ENCODE measurements at places on chromosomes 12 and 14.

GRCh38 chr12:65694130-65694529 lies 130.2 kb upstream of the HMGA2 start:
- no peak for DNase-seq

DNA sequence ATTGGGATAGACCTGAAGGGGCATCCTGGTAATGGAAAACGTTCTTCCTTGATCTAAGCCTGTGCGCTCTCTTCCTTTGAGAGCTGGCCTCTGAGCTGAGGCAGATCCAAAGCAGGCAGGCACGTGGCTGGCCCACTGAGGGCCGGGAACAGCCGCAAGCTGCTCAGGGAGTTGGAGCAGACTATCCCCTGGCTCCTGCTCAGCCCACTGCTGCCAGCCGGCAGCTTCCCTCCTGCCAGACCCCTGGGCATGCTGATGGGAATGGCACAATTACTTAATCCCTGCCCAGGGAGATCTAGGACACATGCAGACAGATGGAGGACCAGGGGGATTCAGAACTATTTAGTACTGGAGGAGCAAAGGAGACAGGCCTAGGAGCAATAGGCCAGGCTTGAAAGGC lies 14.4 kb downstream of the NEUROD4 start:
- DNase-seq = no peak

GRCh38 chr12:14284184-14284722 lies 81.2 kb upstream of the ATF7IP start:
- DNase-seq = no peak

DNA sequence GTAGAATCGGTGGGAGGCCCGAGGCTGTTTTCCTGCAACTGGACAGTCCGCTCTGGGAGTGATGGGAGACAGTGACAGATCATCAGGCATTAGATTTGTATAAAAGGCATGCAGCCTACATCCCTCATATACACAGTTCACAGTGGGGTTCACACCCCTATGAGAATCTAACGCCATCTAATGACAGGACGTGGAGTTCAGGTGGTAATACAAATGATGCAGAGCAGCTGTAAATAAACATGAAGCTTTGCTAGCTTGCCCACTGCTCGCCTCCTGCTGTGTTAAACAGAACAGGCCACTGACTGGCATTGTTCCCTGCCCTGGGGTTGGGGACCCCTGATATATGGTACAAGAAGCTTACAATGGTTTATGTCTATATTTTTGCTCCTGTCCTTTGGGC lies 179.0 kb downstream of the LRFN5 start:
- DNase-seq = no peak

GRCh38 chr12:128322341-128322740 lies 55.4 kb downstream of the TMEM132C start:
- DNase-seq = no peak

DNA sequence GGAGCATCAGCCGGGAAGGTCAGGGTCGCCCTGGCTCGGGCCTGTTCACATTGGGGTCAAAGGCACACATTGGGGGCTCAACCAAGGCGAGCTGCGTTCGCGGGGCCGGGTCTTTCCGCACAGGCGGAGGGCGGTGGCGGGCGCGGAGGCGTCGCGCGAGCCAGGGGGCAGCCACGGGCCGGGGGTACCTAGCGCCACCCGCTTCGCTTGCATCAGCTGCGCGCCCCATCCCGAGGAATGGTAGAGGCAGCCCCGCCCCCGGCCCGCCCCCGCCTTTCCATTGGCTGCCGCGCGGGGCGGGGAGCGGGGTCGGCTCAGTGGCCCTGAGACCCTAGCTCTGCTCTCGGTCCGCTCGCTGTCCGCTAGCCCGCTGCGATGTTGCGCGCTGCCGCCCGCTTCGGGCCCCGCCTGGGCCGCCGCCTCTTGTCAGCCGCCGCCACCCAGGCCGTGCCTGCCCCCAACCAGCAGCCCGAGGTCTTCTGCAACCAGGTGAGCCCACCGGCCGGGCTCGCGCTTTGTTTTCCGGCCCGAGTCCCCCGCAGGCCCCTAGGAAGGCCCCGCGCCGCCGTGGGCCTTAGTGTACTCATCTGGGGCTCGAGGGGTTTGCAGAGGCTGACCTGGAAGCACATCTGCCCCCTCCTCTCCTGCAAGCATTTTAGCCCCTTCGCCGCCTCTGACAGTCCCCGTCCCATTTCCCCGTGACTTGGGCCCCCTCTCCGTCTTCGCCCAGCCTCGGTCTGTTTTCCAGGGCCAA lies at the start of gene ALDH2:
Gene ALDH2, plus strand, starts transcription at position 326 of the 754 bp plus-strand sequence. Its CDS starts 50 bp downstream, at position 376.
- DNase-seq = peak; percentile 35

GRCh38 chr12:20946732-20947131 lies 136.2 kb downstream of the SLCO1B3 start:
- peak; percentile 13 for DNase-seq

GRCh38 chr12:77685112-77685511 lies 145.6 kb upstream of the NAV3 start:
- DNase-seq = peak; percentile 42

- DNase-seq = no peak
These were observed 42.7 kb downstream of the SYNE2 start for GRCh38 chr14:63895510-63895909.

DNA sequence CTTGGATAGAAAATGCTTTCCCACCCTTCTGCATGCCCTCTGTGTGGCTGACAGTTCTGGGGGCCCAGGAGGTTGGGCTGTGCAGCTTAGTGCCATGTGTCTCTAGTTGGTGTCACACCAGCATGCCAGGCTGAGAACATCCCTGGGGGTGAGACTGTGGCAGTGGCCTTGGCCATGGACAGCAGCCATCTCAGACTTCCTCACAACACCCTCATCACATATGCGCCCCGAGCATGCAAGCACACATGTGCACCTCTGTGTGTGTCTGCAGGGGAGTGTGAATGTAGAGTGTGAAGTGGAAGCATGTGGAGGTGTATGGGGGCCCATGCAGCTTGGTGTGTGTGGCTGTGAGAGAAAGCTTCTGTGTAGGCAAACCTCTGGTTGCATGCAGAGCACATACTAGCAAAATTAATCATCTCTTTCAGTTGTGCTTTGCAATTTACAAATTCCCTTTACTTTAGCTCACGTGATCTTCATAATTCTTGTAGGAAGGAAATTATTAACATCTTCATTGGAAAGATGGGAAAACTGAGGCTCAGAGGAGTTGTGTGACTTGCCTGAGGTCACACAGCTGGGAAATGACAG lies 8.4 kb downstream of the ASIC1 start:
- no peak for DNase-seq

GRCh38 chr14:96962337-96962736 lies 165.2 kb downstream of the VRK1 start:
- DNase-seq = no peak

DNA sequence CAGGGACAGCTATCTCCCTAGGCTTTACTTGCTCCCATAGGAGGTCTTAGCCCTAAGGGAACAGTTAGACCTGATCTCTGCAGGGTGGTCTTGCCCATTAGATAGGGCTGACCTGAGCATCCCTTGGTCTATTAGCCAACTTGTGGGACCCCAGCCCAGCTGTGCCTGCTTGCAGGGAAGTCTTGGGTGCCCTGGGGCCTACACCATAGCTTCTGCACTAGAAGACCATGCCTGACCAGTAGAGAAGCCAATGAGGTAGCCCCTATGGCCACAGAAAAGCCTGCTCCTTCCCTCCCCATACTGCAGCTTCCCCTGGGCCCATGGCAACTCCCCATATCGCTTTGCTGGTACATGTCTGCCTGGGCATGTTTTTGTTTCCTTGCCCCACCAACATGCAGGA lies 1049.1 kb downstream of the TRHDE start:
- no peak for DNase-seq

- no peak for DNase-seq
These were observed at the start of gene RNASE4 for GRCh38 chr14:20683891-20684661. RNASE4 (plus strand) TSS chr14:20684560; CDS start chr14:20699372, 14,812 bp downstream.

- no peak for DNase-seq
These were observed 15.4 kb downstream of the VASH1 start for GRCh38 chr14:76776428-76777251.

DNA sequence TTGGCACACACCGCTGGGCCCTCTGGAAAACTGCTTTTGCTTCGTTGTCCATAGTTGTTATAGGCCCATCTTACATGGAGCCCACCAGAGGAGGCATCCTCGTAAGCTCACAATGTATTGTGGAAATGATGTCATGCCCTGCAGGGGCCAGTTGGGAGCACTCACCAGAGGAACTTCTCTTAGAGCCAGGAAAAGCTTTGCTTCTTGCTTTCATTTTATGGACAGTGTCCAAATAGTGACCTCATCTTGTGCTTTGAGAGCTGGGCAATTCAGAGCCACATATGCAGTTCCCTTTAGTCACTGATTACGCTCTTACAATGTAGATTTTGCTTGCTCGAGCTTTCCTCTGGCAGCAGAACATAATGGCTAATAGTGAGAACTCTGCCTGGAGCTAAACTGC lies 275.6 kb downstream of the AACS start:
- no peak for DNase-seq

GRCh38 chr12:123388177-123388950 lies 4.4 kb downstream of the KMT5A start:
- no peak for DNase-seq

DNA sequence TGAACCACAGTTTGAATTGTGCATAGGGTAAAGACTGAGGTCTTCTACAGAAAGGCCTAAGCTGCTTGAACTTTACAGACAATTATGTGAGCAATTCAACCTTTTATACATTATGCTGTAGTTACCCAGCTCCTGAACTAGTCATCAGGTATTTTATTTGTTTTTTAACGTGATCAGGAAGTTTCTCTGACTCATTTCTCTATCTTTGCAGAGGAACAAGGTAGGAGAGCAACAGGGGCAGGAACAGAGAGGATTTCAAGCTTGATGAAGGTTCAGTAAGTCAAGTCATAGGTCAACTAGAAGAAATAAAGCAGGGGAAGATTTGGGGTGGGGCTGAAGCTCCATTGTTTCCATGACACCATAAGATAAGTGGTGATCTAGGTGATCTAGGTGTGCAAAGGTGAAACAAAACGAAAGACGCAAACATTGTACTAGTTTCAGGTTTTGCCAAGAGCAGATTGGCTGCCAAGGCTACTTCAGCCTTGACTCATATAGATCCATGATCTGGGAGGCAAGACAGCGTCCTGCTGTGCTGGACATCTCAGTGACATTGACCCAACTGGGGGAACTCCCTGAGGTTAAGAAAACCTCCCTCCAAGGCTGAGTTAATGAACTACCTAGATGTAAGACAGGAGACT lies 198.1 kb downstream of the DAD1 start:
- no peak for DNase-seq

DNA sequence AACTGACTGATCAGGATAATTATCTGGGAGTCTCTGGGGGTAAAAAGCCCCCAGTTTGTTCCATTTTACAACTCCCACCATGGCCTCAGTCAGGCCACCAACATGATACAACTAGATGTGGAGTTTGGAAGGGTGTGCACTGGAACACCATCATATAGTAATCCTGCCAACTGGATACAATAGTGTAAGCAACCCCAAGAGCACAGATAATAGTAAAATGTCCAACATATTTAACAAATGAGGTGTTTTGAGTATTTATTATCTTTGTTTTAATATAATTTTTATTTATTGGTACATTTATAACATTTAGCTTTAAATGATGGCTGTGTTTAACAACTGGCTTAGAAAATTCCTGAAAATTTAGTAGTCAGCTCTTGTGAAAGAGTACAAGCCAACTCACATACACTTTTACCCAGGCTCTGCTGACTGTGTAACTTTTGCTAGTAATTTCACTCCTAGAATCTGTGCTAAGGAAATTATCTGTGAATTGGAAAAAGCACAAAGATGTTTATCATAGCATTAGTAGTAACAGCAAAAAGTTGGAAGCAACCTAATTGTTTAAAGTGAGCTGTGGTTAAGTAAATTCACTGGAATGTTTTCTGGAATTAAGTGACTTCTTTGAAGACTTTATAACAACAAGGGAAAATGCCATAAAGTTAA lies 196.8 kb downstream of the RAD51B start:
- DNase-seq = no peak

DNA sequence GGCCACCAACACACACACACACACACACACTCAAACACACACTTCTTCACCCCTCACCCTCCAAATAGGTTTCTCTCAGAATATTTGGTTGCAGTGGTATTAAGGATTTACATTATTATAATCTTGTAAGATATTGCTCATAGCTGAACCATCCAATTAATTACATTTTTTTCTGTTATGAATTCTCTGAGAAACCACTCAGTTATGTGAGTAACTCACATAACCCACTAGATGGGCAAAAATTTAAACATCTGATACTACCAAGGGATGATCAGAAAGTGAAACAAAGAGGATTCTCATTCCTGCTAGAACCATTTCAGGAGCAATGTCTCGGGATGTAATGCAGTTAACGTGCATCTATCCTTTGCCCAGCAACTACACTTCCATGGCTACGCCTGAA lies 31.6 kb downstream of the TMTC1 start:
- DNase-seq = no peak

DNA sequence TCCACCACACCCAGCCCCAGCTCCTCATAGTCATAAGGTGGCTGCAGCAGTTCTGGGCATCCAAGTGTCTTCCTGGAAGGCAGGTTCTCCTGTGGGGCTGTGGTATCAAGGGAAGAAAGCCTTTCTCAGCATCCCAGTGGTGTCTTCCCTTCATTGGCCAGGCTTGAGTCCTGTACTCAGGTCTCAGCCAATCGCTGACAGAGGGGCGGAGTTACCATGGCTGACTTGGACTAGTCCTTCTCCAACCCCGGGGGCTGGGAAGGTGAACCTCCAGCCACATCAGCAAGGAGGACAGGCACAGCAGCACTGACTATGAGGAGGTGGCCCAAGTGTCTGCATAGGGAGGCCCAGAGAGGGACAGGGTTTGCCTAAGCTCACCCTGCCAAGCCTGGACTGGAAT lies 64.0 kb upstream of the SLC24A4 start:
- no peak for DNase-seq

GRCh38 chr12:67522222-67522621 lies 126.3 kb upstream of the DYRK2 start:
- DNase-seq = no peak

DNA sequence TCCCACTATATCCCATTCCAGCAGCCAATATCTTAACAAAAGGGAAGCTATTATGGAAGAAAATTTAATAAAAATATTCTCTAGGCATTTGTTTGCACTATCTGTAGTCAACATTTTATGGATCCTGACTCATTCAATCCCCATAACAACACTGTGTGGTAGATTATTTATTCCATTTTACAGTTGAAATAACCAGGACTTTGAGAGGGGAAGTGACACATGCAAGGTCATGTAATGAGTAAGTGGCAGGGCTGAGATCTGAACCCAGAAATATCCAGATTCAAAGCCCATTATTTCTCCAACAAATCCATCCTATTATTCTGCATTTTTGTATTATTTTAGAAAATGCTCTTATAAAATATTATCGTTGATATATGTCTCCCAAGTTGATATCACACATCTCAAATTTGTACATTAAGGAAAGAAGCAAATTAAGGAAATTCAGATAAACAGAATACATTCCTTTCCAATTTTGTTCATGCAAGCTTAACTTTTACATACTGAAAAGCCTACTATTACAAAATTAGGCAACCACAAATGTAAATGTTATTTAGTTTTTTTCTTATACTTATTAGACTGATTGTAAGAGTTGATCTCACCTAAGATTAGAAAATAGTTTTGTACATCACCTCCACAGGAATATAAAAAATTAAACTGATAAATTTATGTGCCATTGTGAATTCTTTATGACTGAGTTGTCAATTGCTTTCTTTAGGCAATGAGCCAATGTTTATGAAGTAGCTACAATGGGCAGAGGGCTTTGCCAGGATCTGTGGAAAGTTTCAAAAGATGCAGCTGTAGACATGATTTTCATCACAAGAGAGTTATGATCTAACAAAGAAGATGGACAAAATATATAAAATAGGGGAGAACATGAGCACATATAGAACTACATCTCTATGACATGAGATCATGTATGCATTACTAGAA lies 55.1 kb upstream of the E2F7 start:
- DNase-seq = no peak

- no peak for DNase-seq
These were observed 6.5 kb upstream of the TMBIM4 start for GRCh38 chr12:66176105-66176900.

GRCh38 chr14:72751276-72752033 lies 142.4 kb downstream of the DPF3 start:
- no peak for DNase-seq

All from NCI-H1048 (cell line).